NCI-H1417 treated with DMSO at 0.1 percent for 48 hours (cell line): ENCODE measurements at places on chromosomes 2 and 18.

DNA sequence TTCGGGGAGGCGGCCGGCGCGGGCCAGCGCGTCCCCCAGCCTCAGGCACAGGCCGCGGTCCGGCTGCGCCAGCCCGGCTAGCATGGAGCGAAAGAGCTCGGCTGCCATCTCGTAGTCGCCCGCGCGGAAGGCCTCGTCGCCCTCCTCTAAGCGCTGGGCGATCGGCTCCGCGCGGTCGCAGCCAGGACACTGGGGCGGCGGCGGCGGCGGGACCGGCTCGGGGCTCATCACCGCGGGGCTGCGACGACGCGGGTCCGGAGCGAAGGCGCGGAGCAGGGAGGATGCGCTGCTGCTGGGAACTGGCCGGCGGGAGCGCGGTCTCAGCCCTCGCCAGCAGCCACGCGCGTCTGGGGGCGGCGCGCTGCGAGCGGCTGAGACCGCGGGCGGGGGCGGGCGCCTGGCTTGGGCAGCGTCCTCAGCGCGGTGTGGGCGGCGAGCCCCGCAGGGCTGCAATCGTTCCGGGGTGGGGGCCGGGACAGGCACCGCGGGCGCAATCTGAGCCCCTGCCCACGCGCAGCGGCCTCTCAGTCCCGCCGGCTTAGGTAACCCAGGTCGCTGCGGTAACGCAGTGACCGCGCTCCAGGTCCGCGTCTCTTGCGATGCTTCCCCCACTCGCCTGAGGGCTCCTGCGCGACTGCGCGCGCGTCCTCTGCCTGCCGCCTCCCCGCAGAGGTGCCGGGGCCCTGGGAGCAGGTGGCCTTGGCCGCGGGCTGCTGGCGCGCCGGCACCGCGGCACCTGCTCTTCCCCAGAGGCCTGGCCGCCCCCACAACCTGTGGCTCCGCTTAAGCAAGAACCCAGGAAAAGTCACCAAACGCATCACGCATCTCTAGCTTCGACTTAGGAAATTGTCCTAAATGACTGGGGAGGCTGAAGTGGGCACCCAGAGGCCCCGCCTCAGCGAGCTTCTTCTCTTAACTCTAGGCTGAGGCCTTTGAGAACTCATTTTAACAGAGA lies at the start of gene LONRF2:
TSS of gene LONRF2 (minus strand) at position 636 of the 955 bp plus-strand sequence. CDS start at position 228, 408 bp downstream.
- DNase-seq: peak; percentile 59

DNA sequence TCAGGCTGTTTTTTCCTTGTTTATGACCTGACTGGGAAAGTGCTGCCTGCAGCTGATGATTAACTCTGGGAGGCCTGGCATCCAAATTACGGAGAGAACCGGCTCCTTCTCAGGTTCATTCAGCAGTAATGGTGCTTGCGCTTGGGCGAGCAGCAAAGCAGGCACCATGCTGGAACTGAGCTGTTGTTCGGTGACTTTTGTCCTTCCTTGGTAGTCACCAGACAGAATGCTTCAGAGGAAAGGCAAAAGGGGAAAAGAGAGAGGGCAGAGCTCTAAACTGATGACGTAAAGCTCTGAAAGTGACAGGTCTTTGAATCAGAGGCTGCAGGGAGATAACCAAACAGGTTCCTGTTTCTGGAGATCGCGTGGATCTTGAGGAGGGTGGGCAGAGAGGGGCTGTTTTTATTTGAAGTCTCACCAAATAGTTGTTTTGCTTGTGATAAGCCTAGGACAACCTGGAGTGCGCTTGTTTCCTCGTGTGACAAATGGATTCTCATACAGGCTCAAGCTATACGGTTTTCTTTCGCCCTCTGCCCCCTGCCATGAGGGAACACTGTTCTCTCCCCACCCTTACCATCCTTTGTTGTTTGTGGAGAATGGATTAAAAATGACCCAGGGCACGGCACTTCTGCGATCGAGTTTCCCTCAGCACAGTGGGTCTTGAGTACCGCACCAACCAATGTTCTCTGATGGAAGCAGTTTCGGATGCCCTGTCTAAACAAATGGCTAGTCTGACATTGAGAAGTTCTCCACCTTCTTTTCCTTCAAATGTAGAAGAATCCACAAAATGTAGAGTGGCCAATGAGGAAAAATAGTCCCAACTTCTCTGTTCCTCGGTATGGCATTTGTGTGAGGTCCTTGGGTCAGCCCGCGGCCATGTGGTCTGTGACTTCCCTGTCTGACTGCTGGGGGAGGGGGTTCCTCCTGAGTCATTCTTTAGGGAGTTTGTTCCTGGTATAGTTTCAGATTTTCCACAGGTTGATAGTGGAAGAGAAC lies 1.3 kb downstream of the RASGRP3 start:
- DNase-seq: no peak

DNA sequence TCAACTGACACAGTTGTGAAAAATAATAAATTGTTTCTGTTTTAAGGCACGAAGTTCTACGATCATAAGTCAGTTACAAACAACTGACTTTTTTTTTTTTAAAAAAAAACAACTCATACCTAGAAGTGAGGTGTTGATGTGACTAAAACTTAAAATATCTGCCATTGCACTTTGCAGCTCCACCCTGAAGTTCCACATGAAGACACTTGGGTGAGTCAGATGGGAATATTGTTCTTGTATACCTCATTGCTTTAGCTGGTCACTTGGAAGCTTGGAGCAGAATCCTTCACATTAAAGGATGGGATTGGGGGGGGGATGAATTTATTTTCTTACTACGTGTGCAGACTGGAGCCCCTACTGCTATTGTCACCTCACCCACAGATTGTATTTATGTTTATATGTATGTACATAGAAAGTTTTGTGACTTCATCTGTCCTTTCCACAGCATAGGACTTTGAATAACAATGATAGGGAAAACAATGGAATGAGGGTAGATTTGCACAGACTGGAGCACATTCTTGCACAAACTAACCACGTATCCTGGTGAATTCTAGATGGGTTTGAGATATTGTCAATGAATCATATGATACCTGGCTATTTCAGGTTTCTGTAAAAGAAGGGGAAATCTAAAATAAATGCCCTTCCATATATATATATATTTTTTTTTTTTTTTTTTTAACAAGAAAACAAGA lies 57.9 kb upstream of the ARHGAP15 start:
- DNase-seq: no peak

GRCh38 chr18:26459340-26459739 lies 89.0 kb downstream of the KCTD1 start:
- DNase-seq: no peak

DNA sequence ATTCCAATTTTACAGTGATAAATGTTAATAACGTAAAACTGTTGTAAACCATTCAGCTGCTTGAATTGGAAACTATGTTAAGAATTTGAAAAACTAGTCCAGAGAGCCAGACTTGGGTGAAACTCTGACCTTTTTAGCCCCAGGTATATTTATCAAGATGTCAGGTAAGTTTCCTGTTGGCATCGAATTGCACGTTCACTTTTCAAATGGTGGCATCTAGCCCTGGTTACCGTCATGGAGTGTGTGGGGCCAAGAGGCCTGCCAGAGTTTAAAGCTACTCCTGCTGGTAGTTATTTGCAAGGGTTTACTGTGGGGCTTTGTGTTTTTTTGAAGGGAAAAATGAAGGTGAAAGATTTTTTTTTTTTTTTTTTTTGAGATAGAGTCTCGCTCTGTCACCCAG lies 109.9 kb downstream of the WDSUB1 start:
- DNase-seq: no peak

GRCh38 chr2:69890881-69891280 lies 2.9 kb upstream of the SNRNP27 start:
- no peak for DNase-seq

DNA sequence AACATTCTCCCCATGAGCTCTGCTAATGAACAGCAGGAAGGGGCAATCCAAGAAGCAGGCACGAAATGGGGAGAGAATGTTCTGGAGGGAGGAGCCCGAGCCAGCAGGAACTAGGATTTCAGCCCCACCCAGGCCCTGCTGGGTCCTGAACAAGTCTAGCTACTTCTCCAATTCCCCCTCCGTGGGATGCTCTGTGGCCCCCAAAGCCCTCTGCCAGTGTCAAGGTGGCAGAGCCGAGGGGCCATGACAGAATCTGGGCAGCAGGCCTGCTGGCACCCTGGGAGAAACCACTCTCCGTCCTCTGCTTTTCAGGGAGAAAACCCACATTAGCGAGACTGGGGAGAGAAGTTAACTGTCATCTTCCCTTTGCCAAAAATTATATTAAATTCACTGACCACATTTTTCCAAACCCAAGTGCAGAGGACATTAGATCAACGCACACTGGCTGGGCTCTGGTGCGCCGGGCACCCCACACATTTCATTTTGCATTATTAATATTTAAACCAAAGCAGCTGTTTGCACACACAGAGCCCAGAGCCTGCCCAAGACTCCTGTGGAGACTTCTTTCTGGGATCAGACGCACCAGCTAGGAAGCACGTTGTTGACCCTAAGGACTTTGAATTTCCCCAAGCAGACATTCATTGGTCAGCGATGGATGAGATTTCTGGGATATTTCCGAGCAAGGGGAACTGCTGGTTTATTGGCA lies 80.2 kb upstream of the PKDCC start:
- no peak for DNase-seq

DNA sequence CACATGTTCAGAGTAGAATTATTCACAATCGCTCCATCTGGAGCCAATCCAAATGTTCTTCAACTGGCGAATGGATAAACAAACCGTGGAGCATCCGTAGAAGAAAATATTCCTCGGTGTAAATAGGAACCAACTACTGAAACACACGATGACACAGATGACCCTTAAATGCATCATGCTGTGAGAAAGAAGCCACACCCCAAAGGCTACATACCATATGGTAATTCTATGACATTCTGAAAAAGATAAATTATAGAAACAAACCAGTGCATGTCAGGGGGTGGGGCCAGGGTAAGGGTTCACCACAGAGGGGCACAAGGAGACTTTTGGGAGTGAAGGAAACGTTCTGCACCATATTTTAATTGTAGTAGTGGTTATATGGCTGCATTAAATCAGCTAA lies 312.2 kb upstream of the SMIM21 start:
- no peak for DNase-seq

GRCh38 chr18:24959051-24959476 lies 392.9 kb downstream of the ZNF521 start:
- DNase-seq: no peak

GRCh38 chr2:170241756-170242155 lies 63.8 kb downstream of the MYO3B start:
- no peak for DNase-seq

- DNase-seq: no peak
Measured at GRCh38 chr2:238863749-238864206, 15.9 kb downstream of the TWIST2 start.

GRCh38 chr18:10798727-10799550 lies 273.1 kb downstream of the NAPG start:
- no peak for DNase-seq
